ENCODE measurements at places on chromosomes 6 and 20.
A peak's percentile ranks its signal among the peaks of the same experiment; 100 is the strongest.

- DNase-seq = no peak
These were observed 21.7 kb upstream of the MMS22L start for GRCh38 chr6:97304701-97305100.

- no peak for DNase-seq
These were observed 11.2 kb downstream of the ZCCHC3 start for GRCh38 chr20:308427-309038.

- DNase-seq = no peak
These were observed 10.6 kb downstream of the PACSIN1 start for GRCh38 chr6:34476447-34476846.

DNA sequence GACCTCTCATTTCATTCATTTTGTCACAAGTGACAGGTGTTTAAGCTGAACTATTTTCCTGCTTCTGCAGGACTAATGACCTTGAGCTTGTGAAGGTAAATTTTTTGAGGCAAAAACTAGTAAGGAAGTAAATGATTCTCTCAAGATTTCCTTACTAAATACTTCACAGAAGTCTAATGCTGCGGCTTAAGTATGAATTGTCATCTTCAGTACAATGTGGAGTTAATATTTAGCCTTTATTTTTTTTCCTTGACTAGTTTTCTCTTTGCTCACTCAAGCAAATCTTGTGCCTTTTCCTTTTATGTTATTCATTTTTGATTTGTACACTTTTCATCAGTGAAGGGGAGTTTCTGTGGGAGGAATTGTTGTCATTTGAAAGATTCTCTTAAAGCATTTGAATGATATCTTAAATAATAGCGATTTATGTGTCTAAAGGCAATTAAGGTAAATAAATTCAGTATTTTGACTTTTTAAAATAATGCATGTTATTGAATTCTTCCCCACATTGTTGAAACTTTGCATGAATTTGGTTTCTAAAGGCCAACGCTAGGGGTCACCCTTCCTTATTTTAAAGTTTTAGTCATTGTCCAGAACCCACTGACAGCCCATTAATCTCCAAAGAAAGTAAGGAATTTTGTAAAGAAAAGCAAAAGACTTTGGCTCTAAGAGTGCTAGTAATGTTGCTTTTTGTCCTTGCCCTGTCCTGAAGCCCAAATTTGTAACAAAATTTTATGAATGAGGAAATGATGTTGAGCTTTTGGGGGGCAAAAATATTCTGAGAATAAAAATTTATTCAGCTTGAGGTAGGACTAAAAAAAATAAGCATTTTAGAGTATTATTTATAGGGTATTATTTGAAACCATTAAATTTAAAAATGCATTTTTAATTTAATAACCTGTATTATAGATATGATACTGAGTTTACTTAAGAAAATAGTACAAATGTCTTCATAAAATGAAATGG lies 157.4 kb upstream of the LAMA2 start:
- peak; percentile 19 for DNase-seq

DNA sequence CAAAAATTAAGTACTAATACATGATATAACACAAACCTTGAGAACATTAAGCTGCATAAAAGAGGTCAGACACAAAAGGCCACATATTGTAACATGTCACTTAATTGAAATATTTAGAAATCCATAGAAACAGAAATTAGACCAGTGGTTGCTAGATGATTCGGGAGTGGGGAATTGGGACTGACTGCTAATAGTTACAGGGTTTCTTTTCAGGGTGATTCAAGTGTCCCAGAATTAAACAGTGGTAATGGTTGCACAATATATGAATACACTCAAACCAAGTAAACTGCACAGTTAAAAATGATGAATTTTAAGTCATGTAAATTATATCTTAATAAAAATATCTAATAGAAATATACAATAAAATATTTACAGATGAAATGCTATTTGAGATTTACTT lies 174.5 kb downstream of the WDR27 start:
- DNase-seq = no peak

- no peak for DNase-seq
These were observed 158.1 kb upstream of the PROKR2 start for GRCh38 chr20:5474646-5475550.

DNA sequence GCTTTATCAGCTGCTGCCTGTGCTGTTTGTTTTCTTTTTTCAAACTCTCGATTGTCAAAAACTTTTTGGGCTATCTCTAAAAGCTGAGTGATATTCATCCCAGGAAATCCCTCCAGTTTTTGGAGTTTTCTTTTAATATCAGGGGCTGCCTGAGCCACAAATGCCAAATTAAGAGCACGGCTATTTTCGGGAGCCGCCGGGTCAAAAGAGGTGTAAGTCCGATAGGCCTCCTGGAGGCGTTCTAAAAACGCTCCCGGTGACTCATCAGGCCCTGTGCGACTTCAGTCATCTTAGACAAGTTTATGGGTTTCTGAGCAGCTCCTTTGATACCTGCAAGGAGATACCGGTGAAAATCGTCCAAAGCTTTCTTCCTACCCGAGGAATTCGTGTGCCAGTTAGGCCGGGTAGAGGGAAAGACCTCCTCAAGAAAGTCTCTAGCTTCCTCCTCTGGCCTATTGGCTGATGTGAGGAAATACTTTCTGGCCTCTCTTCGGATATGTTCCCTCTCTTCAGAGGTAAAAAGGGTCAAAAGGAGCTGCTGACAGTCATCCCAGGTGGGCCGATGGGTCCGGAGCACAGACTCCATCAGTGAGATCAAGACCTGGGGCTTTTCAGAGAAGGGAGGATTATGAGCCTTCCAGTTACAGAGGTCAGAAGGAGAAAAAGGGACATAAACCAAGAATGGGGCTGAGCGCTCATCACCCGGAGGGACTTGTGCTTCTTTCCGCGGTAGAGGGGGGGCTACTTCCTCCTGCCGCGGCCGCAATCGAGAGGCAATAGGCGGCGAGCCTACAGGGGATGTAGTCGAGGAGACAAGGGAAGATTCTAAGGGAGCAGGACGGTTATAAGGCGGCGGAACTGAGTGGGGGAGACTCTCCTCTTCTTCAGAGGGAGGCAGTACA lies 151.1 kb downstream of the TRIM27 start:
- no peak for DNase-seq

GRCh38 chr20:23690581-23690980 lies 1.7 kb upstream of the CST4 start:
- DNase-seq = no peak

DNA sequence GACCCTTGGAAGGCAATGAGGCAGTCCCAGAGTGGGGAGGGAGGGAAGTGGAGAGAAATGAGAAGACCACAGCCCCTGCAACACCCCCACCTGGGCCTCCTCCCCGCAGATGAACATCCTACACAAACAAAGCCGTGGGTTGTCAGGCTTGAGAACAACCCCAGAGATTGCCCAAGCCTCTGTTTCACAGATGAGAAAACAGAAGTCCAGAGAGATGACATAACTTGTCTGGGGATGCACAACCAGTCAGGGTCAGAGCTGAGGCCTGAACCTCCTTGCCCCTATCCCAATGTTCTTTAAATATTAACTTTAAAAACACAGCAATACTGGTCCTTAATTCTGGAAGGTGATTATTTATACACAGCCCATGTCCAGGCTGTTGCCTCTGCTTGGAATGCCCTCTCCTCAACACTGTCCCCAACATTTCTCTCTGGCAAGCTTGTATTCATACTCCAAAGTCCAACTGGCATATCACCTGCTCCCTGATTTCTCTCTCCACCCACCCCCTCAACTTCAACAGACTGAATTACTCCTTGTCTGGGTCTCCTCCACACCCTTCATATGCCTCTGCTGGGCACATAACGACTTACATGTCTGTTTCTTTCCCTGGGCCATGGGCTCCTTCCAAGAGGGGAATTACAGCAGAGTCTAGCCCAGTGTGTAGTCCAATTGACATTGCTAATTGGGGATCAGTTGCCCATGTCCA lies 135.5 kb upstream of the LRFN2 start:
- no peak for DNase-seq

All from right renal cortex interstitium (tissue), 3 donors.